ENCODE measurements at places on chromosomes 2 and 18. TPM values are rescaled to one million over a fixed set of nuclear protein-coding genes. Genes with fewer than 3 reads are reported as not detected.

GRCh38 chr2:222064286-222064685, 234.5 kb downstream of the PAX3 start:
- DNase-seq: no peak

- DNase-seq: peak; percentile 43
Measured at GRCh38 chr2:101432411-101433181, 42.3 kb downstream of the RFX8 start.

- DNase-seq: no peak
Measured at GRCh38 chr18:7094427-7094826, 23.2 kb downstream of the LAMA1 start.

DNA sequence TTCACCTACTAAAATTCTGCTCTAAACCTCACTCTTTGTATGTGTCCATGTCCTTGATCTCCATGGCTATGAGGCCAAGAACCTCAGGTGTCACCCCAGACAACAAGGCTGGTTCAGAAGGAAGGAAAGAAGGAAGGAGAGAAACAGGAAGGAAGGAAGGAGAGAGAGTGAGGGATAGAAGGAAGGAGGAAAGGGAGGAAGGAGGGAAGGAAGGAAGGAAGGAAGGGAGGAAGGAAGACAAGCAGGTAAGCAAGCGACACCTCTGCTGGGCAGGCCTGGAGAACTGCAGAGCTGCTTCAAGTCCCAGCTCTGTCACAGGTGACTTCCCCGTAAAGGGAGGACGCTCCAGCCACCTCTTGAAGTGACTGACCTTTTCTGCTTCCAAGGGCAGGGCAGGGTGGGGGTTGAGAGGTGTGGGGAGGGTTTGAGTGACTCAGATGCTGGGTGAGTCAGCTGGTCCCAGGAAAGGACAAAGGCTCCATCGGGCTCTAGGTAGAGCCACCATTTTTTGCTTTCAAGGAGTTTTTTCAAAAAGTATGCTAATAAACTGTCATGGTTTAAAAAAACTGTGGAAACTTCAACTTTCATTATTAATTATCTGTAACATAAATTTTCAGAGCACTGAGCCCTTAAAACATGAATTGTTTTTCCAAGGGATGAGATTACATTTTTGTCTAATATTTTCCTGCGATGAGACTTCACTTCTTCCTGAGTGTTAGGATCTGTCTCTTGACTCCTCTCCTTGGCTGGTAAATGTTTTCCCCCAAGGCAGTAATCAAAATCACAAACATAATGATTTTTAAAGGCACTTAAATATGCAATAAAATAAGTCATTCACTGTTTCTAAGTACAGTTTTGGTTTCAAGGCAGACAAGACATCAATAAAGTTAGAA, 90.1 kb upstream of the L3MBTL4 start:
- DNase-seq: no peak

DNA sequence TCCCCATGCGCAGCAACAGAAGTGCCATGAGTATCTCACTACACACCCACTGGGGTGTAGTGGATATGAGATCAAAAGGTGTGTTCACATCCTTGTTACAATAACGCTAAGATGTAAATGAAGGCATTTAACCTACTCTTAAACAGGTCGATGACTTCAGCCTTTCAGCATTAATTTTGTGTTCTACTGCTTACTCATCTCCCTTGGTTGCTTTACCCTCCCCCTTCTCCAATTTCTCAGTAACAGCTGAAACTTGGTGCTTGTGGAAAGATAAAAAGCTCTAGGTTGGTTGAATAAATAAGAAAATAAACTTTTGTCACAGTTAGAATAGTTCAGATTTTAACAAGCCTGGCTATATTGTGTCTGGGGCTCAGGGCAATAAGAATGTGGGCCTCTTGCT, 147.5 kb upstream of the SESTD1 start:
- DNase-seq: no peak

DNA sequence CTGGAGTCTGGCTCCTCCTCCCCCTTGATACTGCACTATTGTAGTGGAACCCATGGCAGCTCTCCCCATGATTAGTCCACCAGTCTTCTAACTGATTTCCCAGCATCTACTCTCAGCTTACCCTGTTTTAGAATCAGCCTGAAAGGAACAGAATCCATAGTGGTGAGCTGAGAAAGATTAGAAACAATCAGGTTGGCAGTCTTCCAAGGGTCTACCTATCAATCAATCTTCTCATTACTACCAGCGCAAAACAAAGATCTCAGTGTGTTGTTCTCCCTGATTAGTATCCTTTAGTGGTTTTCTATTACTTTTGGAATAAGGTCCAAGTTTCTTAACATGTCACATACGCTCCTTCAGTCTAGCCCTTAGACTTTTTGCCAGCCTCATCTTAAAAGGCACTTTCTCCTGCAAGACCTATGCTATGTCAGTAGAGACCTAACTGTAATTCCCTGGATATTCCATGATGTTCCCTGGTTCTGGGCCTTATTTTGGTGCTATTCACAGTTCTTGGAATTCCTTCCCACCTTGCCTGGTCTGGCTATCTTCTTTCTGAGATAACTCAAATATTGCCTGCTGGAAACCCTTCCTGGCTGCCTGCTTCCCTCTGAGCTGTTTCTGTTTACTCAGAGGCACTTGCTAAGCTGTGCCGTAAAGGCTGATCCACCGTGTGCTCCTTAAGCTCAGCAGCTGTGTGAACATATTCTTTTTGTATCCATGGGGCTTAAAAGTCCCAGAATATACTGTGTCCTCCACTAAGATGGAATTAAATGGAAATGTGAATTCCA, 32.6 kb downstream of the LAMA3 start:
- no peak for DNase-seq

DNA sequence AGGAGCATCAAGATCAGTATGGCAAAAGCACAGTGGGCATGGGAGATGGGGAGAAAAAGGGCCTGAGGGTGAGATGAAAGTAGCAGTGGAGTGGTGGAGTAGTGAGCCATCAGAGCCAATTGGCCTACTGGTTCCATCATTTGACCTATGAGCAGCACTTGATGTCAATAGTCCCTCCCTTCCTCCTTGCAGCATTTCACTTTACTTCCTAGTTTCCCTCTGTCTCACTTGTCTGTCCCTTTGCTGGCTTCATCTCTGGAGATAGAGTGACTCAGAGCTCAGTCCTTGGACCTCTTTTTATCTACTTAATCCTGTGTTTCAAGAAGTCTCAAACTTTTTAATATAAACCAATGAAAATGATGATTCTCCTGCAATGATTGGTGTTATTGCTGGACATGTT, 32.1 kb downstream of the FBXO48 start:
- no peak for DNase-seq

Gene DUSP19
- total RNA-seq: 1.2 TPM

Gene RGPD4
- 0.17 TPM for total RNA-seq

Gene SCN9A
- 0.36 TPM for total RNA-seq

Gene GNAL
- 30.8 TPM for total RNA-seq

GRCh38 chr2:603869-604268, 73.3 kb downstream of the TMEM18 start:
- DNase-seq: no peak

DNA sequence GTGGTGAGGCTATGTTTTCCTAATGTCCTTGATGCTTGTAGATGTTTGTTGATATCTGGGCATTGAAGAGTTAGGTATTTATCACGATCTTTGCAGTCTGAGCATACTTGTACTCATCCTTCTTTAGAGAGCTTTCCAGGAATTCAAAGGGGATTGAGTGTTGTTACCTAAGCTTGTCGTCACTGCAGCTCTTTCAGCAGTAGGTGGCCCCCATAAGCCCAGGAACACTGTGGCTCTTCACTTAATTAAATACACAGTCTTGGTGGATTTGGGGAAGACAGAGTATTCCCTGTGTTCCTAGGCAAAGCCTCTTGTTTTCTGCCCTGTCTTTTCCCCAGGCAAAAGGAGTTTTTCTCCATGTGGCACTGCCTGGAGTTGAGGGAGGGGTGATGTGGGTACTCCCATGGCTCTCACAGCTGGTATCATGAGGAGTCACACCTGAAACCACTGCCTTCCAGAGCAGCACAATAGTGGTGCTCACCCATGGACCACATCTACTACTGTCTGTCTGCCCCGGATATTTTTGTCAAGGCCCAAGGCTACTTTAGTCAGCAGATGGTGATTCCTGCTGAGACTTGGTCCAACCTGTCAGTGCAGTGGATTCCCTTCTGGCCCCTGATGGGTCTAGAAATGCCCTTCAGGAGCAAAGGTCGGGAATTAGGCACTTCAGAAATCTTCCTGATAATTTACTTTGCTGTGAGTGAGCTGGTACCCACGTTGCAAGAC, 95.7 kb downstream of the GALNT13 start:
- DNase-seq: no peak

DNA sequence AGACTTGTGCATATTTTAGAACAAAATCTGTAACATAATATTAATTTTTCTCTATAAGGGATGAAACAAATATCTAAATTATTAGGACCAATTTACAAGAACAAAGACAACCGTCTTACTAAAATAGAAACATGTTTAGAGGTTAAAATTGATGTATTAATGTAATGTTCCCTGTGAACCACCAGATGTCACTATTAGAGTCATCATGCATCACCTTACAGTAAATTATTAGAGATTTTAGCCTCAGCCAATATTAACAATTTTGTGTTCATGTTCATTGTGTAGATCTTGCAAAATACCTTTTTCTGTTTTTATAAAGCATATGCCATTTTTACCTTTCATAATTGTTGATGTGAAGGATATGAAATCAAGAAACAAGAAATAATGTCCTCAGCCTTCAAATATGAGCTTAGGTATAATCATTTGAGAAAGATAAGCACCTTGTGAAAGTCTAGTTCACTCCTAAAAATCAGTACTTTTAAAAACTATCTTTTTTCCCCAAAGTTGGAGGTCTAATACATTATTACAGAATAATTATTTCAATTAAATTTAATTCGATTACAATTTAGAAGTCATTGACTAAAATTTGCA, 344.3 kb upstream of the KCNH7 start:
- no peak for DNase-seq

GRCh38 chr2:109129921-109130722, 1.1 kb downstream of the SH3RF3 start:
- DNase-seq: no peak

GRCh38 chr2:205698286-205699268, 16.3 kb downstream of the NRP2 start:
- DNase-seq: no peak

DNA sequence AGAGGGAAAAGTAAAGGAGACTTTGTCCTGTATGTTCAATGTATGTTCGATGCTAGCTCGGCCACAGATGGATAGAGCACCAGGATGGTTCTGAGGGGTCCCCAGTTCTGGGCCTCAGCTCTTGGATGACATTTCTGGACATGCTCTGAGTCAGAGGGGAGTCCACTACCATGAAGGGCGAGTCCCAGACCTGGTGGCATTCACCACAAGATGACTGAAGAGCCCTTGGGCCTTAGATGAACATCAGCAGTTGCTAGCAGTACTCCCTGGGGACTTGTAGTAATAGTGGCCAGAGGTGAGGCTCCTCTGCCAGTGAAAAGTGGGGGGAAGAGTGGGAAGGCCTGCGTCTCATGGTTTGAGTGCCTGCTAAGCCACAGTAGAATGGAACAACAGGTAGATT, 109.5 kb downstream of the GRB14 start:
- no peak for DNase-seq

- no peak for DNase-seq
Measured at GRCh38 chr2:215615803-215616174, 179.9 kb upstream of the FN1 start.

DNA sequence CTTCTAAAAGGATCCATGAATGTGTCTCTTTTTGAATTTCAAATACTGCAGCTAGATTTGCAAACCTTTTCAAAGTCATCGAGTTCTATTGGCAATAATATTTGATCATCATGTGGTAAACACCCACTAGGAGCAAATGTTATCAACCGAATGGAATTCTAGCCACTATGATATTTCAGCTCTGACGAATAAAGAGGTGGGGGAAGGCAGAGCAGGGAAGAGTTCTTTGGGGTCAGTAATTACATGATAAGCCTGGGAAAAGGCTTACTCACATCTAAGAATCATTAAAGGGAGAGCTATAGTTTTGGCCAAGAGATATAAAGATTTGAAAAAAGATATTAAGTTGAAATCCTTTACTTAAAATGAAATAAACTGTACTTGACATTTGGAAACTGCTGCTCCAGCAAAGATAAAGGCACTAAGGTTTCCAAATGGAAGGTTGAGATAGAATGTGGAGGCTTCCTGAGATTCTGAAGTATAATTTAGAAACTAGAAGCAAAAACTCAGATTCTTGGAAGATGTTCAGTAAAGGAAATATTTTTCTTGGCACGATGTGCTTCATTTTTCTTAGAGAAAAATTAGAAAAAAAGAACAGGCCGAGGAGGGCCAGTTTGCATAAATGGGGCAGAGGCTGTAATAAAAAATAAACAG, 104.7 kb upstream of the ARHGAP28 start:
- DNase-seq: no peak

Gene MYO1B
- total RNA-seq: 13.9 TPM

DNA sequence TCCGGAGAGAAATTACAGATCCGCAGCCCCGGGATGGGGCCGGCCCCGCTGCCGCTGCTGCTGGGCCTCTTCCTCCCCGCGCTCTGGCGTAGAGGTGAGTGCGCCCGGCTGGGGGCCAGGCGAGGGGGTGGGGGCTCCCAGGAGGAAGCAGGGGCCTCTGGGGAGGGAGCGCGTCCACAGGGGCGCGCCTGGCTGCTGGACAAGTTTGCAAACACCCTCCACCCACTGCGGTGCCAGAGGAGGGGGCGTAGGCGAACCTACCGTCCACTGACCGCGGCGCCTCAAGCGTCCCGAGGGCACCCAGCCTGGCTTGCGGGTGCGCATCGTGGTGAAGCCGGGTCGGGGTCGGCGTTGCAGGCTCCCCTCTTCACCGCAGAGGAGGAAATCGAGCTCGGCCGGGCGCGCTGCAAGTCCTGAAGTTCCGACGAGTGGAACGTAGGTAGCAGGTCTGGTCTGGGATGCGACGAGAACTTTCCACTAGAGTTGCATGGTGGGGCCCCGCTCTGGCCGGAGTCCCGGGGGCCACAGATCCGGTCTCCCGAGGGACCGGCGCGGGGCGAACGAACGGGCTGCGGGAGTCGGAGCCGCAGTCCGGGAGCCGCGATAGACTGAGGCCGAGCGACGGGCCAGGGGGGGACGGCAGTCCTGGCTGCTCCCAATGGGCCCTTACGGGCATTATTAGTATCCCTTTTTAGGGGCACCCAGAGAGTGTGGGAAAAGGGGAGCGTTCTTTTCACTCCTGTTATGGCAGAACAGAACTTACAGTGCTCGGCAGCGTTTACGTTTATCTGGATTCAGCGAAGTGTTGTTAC, 502 bp downstream of the MERTK start:
- DNase-seq: no peak

GRCh38 chr2:241279413-241279812, 36.1 kb downstream of the HDLBP start:
- DNase-seq: no peak

- DNase-seq: no peak
Measured at GRCh38 chr2:216740557-216741222, 45.3 kb upstream of the IGFBP5 start.

Gene SLC8A1
- total RNA-seq: 2.3 TPM

Data from psoas muscle (tissue), 8 donors.